ENCODE measurements at places on chromosomes 4 and X.

DNA sequence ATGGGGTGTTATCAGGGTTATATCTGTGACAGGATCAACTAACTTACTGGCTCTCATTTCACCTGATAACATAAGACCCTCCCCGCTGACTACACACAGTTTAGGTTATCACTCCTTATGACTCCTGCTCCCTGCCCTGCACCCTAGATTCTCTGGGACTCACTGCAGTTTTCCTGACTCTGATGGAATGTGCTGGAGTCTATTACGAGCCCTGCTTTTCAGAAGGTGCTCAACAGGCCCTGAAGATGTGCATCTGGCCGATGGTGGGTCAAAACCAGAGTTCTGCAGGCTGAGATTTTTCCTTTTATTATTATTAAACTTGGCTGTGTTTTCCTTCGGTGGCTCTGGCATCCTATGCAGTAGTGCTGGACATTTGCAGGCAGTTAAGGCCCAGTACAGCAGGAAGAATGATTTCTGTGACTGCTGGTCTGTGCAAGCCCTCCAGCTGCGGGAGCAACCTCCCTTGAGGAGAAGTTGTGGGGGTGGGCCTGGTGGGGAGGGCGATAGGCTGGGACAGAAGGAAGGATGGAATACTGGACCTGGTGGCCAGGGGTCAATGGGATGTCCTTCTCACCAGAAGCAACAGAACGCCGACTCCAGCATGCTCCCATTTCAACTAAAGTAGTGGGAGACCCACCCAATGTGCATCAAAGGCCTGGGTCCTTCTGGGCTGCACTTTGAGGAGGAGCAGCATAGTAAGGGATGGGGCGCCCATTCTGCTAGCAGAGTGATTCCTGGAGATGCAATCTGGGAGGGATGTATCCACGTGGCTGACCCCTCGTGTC, 11.0 kb downstream of the SOD3 start:
- no peak for DNase-seq
- no peaks in the 10 kb centered on the region for H3K36me3 ChIP-seq
- H3K4me1 ChIP-seq, result no peaks in the 10 kb centered on the region
- H3K27me3 ChIP-seq, result no peaks in the 10 kb centered on the region

DNA sequence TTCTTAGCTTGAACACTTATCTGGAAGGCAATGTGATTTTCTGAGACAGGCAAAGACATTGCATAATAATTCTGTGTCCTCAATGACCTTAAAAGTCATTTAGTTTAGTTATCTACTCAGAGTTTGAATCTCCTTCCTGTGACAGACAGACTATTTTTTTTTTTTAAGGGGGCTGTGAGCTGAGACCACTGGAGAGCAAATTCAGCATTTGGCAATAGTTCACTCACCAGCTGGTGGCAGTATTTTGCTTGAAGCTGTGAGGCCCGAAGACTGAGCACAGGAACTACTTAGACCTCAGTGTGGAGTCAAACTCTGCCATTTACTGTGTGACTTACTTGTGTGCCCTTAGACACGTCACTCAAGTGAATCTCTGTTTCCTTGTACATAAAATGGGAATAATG, 22.9 kb upstream of the CPE start:
- H3K4me1 ChIP-seq, result peaks cover 6% of the 10 kb centered on the region
- no peaks in the 10 kb centered on the region for H3K36me3 ChIP-seq
- no peak overlapping the region for H3K27ac ChIP-seq
- H3K4me3 ChIP-seq, result no peak overlapping the region
- no peaks in the 10 kb centered on the region for H3K27me3 ChIP-seq

- H3K4me3 ChIP-seq, result peak overlapping the region; percentile 78
- DNase-seq, result no peak
Measured at GRCh38 chr4:78776729-78777575, 802 bp downstream of the BMP2K start.

DNA sequence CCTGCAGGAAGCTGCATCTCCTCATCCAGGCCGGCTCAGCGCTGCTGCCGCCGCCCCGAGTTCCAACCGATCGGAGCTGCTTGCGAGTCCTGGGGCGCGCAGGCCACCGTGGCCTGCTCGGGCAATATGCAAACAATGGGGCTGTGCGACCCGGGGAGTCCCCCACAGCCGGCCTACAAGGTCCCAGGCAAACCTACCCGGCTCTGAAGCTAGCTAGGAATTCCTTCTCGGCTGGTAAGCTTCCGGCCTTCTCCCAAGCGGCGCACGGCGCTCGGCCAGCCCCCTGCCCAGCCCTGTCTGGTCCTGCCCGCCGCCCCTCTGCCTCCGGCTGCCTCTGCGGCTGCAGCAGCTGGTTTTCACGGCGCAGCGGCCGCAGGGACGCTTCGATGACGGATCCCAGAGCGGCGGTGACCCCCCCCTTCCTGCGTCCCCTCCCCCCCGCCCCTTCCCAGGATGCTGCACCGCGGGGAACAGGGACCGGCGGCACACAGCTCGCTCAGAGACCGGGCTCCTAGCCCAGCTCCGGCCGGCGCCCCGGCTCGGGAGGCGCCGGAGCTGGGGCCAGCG, 59.4 kb downstream of the TSC22D3 start:
- H3K27ac ChIP-seq, result no peak overlapping the region
- no peaks in the 10 kb centered on the region for H3K27me3 ChIP-seq
- peak overlapping the region; percentile 91 for H3K4me3 ChIP-seq
- H3K36me3 ChIP-seq, result peaks cover 14% of the 10 kb centered on the region
- peaks cover 46% of the 10 kb centered on the region for H3K4me1 ChIP-seq
- no peak for DNase-seq

- H3K27ac ChIP-seq, result no peak overlapping the region
- no peaks in the 10 kb centered on the region for H3K27me3 ChIP-seq
- H3K4me1 ChIP-seq, result no peaks in the 10 kb centered on the region
- H3K36me3 ChIP-seq, result no peaks in the 10 kb centered on the region
- H3K4me3 ChIP-seq, result no peak overlapping the region
- no peak for DNase-seq
Measured at GRCh38 chr4:146545102-146545501, 23.4 kb upstream of the SLC10A7 start.

DNA sequence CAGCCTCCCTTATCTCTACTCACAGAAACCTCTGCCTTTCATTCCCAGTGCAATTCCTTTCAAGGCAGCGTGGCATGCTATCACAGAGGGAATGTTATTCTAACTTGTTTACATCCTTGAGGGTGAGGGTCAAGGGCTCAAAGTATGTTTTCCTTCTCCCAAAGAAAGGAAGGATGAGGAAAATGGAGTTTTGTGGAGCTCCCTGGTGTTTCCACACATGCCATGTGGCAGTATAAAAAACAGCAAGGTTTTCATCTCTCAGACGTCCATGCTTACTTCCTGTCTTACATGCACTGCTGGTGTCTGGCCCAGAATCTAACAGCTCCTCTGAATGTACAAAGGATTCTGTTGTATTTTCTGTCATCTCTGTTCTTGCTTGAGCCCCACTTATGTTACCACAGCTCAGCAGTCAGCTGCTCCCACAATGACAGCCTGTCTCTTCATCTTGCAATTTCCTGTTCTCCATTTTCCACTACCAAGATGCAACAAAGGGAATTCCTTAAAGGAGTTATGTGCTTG, 128.0 kb downstream of the SNCA start:
- H3K27me3 ChIP-seq, result no peaks in the 10 kb centered on the region
- no peaks in the 10 kb centered on the region for H3K4me1 ChIP-seq
- H3K4me3 ChIP-seq, result no peak overlapping the region
- no peaks in the 10 kb centered on the region for H3K36me3 ChIP-seq
- DNase-seq, result no peak

DNA sequence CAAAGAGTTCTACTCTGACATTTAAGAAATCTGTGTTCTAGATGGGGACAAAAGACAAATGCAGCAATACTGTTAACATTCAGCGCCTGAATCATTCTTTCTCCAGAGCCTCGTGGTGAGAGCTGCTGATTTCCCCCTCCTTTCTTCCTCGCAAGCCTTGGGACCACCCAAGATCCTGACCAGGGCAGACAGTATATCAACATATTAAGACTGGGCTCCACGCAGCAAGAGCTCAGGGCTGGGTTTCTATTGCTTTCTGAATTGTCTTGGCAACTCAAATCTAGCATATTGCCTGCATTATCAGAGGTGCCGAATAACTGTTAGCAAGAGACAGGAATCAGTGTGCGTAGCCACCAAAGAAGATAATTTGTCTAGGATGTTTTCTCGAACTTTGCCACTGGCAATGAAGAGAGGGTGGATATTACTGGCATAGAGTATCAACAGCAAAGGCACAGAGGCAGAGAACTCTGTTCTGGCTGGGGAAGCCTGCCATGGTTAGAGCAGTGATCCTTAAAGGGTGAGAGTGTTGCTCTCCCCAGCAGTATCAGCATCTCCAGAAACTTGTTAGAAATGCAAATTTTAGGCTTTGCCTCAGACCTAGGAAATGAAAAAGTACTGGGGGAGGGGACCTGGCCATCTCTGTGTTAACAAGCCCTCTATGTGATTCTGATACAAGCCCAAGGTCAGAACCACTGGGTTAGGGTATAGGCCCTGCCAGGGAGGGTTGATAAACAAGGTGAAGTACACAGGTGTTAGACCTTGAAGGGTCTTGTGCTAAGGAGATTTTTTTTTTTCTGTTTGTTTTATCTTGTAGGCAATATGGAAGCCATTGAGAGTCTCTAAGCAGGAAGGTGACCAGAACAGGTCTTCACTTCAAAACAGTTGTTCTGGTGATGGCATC, 46.2 kb upstream of the MID1IP1 start:
- H3K36me3 ChIP-seq, result no peaks in the 10 kb centered on the region
- H3K4me3 ChIP-seq, result no peak overlapping the region
- H3K27me3 ChIP-seq, result no peaks in the 10 kb centered on the region
- H3K27ac ChIP-seq, result no peak overlapping the region
- DNase-seq, result no peak

DNA sequence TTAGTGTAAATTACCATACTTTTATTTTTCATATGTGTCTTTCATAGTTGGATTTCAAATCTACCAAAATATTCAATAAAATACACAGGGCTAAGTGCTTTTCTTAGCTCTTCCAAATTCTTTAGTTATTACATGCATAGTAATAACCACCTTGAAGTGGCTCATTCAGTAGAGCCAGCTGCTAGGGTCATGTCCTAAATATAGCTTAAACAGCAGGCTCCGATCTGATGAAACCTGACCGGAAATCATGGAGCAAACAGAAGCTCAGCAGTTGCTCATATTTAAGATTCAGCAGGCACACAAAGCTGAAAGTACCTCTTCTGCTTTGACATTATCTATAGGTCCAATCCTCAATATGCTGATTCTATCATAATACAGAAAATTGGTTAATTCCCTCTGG, 1470.4 kb downstream of the ADGRL3 start:
- H3K27me3 ChIP-seq, result no peaks in the 10 kb centered on the region
- no peak overlapping the region for H3K27ac ChIP-seq
- no peaks in the 10 kb centered on the region for H3K4me1 ChIP-seq
- no peak for DNase-seq
- H3K4me3 ChIP-seq, result no peak overlapping the region

DNA sequence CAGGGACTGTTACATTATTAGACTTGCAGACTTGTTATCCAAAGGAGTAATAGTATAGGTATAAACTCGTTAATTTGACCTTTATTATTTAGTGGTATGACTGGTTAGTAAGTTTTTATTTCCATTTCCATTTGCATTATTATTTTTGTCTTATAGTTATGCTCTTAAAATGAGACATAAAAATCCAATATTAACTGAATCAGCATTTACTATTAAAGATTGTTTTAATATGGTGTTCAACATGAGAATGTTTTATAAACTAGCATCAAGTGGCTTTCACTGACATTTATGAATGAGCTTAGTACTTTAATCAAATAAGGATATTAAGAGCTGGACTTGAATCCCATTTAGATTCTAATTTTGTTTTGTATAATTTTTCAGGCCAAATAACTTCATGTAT, 228.1 kb upstream of the HAND2 start:
- DNase-seq, result no peak
- no peak overlapping the region for H3K27ac ChIP-seq
- H3K4me1 ChIP-seq, result no peaks in the 10 kb centered on the region
- no peak overlapping the region for H3K4me3 ChIP-seq
- H3K36me3 ChIP-seq, result no peaks in the 10 kb centered on the region

GRCh38 chrX:134654398-134655012, 3.8 kb downstream of the PLAC1 start:
- no peak overlapping the region for H3K4me3 ChIP-seq
- DNase-seq, result no peak
- H3K27ac ChIP-seq, result no peak overlapping the region
- no peaks in the 10 kb centered on the region for H3K36me3 ChIP-seq
- peaks cover 17% of the 10 kb centered on the region for H3K4me1 ChIP-seq

DNA sequence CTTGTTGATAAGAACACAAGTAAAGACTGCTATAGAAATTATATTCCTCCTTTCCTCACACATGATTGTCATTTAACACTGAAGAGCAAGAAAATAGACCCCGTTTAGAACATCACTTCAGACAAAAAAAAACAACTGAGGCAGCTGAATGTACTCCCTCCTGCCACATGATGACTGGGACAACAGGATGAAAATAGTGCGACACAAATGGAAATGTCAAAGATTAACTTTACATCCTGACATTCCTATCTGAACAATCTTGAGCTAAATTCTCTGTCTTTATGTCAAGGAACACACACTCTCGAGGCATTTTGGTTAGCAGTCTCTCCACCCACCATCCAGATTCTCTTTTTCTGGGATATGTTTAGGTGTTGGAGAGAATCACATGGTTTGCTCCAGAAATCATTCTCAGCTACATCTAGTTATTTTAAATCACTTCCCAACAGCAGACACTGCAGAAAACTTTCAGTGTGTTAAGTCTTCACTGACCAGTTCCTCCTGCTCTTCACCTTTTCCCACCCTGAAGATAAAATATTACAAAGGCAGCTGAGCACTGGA, 16.3 kb upstream of the KCNIP4 start:
- H3K4me1 ChIP-seq, result no peaks in the 10 kb centered on the region
- H3K27ac ChIP-seq, result no peak overlapping the region
- no peaks in the 10 kb centered on the region for H3K27me3 ChIP-seq
- H3K36me3 ChIP-seq, result no peaks in the 10 kb centered on the region
- H3K4me3 ChIP-seq, result no peak overlapping the region
- DNase-seq, result no peak

DNA sequence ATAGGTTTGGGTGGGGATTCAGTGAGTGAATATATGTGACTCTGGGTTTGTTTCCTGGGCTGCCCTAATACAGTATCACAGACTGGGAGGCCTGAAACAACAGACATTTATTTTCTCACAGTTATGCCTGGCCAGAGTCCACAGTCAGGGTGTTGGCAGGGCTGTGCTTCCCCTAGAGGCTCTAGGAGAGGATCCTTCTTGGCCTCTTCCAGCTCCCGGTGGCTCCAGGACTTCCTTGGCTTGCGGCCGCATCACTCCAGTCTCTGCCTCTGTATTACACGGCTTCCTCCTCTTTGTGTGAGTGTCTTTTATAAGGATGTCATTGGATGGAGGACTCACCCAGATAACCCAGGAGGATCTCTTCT, 5.2 kb upstream of the JAKMIP1 start:
- H3K4me1 ChIP-seq, result no peaks in the 10 kb centered on the region
- no peak overlapping the region for H3K4me3 ChIP-seq
- peaks cover 52% of the 10 kb centered on the region for H3K27me3 ChIP-seq
- H3K36me3 ChIP-seq, result no peaks in the 10 kb centered on the region
- DNase-seq, result no peak

GRCh38 chrX:112113460-112113859, 30.9 kb upstream of the TRPC5 start:
- H3K27ac ChIP-seq, result no peak overlapping the region
- H3K27me3 ChIP-seq, result no peaks in the 10 kb centered on the region
- no peaks in the 10 kb centered on the region for H3K4me1 ChIP-seq
- no peak overlapping the region for H3K4me3 ChIP-seq

GRCh38 chr4:1568855-1569460, 115.2 kb downstream of the FAM53A start:
- H3K27me3 ChIP-seq, result peaks cover 30% of the 10 kb centered on the region
- no peak overlapping the region for H3K27ac ChIP-seq
- DNase-seq, result no peak
- no peaks in the 10 kb centered on the region for H3K4me1 ChIP-seq

GRCh38 chrX:107154787-107155620, 36.4 kb upstream of the RBM41 start:
- peak overlapping the region; percentile 54 for H3K27ac ChIP-seq
- peak overlapping the region; percentile 62 for H3K4me3 ChIP-seq
- DNase-seq, result peak; percentile 84
- H3K27me3 ChIP-seq, result no peaks in the 10 kb centered on the region
- peaks cover 10% of the 10 kb centered on the region for H3K36me3 ChIP-seq

Measured in PC-9 (cell line).